ENCODE measurements at places on chromosomes 7 and 10. TPM values are rescaled to one million over a fixed set of nuclear protein-coding genes. Genes with fewer than 3 reads are reported as not detected.

Gene RFC2
- 8.9 TPM for total RNA-seq

Gene ANKRD61
- not detected for total RNA-seq

Gene CCDC3
- 2.4 TPM for total RNA-seq

Gene APBB1IP
- total RNA-seq, result 0.51 TPM

Gene OR2A1
- total RNA-seq, result not detected

All from pericardium fibroblast (primary cell).